ENCODE measurements at places on chromosomes 12 and 14.

DNA sequence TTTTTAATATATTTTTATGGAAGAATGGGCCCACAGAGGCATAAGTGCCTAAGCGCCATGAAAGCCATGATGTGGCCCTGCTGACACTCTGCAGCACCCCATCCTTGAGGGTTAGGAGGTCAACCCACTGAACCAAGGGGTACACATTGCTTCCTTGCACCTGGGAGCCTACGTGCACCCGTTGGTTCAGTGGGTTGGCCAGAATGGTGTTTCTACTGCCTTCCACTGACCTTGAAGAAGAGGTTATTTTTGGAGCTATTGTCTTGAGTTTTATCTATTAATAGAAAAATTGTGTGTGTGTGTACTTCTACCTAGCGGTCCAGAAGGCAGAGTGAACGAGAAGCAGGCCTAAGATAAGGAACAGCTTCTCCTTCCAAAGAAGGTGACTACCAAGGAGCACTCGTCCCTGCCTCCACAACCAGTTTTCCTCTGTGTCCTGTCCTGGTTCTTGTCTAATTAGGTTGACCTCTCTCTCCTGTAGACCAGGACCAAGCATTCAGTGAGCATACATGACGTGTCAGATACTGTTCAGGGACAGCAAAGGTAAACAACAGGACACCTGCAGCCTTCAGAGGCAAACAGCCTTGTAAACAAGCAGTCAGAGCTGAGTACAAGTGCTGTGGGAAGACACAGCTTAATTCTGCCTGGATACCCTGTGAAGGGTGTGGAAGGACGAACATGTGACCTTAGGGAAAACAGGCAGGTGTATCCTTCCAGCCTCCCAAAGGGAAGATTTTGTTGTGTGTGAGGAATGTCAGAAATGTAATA, 30.4 kb upstream of the PLEK2 start:
- DNase-seq, result no peak

DNA sequence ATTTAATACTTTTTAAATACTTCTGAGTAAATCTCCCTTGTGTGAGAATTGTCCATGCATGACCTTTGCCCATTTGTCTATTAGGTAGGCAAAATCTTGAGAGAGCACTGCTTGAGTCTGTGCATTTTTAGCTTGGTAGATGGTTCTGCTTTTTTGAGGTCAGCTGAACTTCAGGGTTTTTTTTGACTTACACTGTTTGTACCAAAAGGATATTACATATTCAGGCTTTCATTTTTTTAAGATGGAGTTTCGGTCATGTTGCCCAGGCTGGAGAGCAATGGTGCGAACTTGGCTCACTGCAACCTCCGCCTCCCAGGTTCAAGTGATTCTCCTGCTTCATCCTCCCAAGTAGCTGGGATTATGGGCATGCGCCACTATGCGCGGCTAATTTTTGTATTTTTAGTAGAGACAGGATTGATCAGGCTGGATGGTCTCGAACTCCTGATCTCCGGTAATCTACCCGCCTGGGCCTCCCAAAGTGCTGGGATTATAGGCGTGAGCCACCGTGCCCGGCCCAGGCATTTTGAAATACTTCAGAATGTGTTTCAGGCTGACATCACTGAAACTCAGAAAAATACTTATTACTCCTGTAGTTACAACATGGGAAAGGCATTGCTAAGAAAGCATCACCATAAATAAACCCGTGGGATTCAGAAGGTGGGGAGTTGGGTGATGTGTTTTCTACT, 11.1 kb downstream of the RASSF3 start:
- DNase-seq, result no peak

GRCh38 chr12:6180268-6181051, 19.7 kb upstream of the CD9 start:
- DNase-seq, result no peak

GRCh38 chr12:2690348-2691005, 104.3 kb upstream of the FKBP4 start:
- no peak for DNase-seq

- no peak for DNase-seq
Observed at GRCh38 chr14:100641274-100641860, 54.1 kb upstream of the BEGAIN start.

GRCh38 chr14:97022741-97023140, 225.6 kb downstream of the VRK1 start:
- no peak for DNase-seq

DNA sequence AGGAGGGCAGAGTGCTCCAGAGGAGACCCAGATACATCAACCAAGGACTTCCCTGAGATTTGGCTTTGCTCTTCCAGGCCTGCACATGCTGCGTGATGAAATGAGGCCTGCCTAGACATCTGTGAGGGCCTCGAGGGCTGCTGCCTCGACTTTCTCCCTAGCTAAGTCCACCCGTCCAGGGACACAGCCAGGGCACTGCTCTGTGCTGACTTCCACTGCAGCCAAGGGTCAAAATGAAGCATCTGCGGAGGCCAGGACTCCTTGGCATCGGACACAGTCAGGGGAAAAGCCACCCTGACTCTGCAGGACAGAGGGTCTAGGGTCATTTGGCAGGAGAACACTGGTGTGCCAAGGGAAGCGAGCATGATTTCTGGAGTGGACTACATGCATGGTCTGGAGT, 10.7 kb downstream of the SLC25A47 start:
- no peak for DNase-seq

DNA sequence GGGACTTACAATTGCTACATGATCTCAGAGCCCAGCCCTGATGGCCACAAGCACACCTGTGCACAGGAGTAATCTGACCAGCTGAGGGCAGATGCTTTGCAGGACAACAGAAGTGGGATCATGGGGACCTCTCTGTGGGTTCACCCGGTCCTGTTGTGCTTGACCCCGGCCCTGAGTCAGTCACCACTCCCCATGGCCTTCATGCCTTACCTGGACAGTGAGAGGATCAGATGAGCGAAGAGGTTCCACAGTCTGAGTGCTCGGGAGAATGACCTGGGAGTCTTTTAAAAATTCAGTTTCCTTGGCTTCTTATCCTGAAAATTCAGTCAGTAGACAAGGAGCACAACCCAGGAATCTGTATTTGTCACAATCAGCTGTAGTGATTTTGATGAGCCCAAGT, 88.1 kb downstream of the NTF3 start:
- DNase-seq, result no peak

- no peak for DNase-seq
Observed at GRCh38 chr12:90915353-90915752, 39.6 kb downstream of the CCER1 start.

- no peak for DNase-seq
Observed at GRCh38 chr14:99454246-99454645, 26.4 kb downstream of the SETD3 start.

GRCh38 chr12:12839003-12839395, 25.9 kb downstream of the DDX47 start:
- DNase-seq, result no peak

DNA sequence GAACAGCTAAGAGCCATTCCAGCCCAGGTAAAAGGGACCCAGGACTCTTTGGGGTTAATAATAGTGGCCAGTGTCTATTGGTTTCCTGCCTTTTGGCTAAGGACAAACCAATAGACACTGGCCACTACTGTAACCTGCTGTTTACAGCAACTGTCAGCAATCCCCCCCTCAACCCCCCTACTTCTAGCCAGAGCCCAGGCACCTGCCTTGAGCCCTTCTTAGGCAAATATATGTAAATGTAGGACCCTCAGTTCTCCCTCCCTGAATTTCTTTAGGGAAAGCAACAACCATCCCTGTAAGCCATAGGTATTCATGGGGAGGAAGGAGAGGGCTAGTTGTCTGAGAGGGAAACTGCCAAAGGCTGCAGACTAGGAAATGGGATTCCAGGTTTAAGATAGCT, 22.3 kb downstream of the HOXC4 start:
- no peak for DNase-seq

Measured in SK-N-DZ (cell line).